ENCODE measurements at places on chromosomes 3 and 15.

DNA sequence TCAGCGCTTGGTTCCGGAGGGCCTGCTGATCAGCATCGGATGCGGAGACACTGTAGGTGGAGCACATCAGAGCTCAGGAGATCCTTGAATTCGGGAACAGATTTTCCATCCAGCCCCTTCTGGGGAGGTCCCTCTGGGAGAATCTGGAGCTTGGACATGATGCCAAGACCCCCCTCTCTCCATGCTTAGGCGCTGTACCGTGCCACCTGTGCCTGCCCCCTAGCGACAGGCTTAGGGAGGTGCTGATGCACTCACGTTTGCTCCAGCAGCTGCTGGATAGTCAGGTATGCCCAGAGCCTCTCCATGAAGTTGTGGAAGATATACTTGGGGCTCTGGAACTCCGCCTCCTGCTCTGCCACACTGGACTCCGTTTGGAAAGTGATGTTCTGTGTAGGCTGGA is 9.7 kb downstream of the ITIH4 start:
- DNase-seq = no peak

DNA sequence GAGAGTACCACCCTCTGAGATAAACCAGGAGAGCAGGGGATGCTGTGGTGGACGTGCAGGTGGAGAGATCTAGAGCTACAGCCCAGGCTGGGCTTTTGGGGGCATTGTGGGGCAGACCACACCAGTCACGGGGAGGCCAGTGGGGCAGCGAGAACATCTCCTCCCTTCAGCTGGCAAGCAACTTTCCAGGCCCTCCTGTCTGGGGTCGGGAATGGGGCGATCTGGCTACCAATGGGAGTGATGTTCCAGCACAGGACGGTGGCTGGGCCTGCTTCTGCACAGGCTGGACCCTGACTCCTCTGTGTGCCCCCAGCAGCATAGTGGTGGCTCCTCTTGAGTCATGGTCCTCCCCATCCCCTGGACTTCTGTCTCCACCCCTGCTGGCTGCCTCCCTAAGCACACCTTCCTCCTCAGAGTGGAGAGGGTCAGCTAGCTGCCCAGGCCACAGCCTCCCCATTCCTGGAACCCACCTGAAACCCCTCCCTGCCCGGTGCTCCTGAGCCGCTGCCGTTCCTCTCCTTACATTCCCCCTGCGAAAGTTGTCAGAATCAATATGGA is 16.1 kb downstream of the IRAK2 start:
- no peak for DNase-seq

- no peak for DNase-seq
Measured at GRCh38 chr15:70048578-70049514, 48.9 kb downstream of the TLE3 start.

DNA sequence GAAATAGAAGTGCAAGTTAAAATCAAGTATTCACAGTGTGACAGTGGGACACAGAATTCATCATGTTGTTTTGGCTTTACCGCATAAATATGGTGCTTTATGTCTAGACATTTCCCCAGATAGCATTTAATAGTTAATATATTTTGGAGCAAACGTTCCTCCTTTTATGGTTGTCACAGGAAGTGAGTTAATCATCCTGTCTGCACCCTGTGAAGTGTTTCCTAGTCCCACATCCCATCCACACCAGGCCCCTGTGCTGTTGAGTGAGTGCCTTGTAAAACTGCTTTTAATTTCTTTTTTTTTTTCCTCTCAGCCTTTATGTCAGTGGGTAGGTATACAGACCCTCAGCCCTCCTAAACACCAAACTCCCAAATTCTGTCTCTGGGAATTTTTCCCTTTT is 393.7 kb downstream of the FEZF2 start:
- DNase-seq = no peak

DNA sequence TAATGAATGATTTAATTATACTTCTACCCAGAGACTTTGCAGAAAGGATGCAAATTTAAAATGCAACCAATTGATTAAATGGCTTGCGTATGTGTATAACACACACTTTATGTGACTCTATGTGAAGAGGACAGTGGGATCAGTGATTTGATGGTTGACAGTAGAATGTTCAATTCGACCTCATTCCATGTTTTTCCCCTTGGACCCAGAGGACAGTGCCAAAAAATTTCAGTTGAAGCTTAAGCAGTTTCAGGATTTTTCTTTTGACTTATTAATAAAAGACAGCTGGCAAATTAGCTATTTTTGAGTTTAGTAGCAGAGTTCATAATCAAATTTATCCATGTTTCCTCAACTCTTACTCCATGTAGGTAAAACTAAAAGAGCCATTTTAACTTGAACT is 742.4 kb upstream of the NR2F2 start:
- no peak for DNase-seq

GRCh38 chr15:53447742-53448141 is 311.7 kb downstream of the WDR72 start:
- DNase-seq = no peak

GRCh38 chr3:197811343-197811742 is 20.3 kb downstream of the LRCH3 start:
- DNase-seq = no peak

DNA sequence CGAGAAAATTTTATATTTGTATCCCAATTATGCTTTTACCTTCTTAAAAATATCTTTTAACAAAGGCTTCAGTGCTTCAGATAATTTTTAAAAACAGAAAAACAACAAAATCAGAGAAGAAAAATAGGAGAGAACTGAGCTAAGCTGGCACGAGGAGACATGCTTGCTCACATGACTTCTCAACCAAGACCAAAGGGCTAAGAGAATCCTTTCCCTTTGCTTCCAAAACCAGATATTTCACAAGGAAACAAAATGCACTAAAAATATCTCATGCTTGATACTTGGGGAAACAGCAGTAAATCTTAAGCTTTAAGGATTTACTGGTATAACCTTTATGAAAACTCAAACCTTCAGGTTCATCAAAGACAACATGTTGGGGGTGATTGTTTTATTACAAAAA is 58.4 kb downstream of the CAPN7 start:
- DNase-seq = no peak

GRCh38 chr3:23438657-23439056 is 235.5 kb downstream of the UBE2E2 start:
- no peak for DNase-seq

DNA sequence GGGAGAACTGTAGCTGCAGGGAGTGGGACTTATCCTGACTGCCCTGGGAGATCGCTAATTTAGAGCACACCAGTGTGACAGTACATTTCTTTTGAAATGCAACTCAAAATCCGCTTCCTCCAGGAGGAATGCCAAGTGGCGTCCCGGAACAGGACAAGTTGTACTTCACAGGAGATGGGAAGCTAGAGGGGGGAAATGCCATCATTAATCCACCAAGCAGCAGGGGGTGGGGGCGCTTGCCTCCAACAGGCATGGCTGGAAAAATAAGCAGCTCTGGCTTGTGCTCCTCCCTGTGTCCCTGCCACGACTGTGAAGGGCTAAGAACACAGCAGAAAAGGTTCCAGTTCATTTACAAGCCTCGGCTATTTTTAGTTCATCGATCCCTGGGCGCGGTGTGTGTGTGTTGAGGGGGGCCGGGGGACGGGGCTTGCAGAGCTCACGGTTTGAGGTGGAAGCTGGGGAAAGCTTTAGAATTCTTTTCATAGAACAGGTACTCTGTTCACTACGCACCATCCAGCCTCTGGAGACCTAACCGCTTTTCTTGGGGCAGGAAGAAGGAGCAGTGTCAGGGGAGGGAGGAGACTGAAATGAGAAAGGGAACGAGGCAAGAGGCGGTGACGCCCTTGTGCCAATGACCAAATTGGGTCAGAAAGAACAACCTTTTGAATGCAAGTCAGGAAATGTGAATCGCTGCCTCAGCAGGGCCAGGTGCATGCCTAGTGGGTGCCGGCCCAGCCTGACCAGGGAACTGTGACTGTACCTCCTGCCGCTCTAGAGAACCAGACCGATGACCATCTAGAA is 51.8 kb upstream of the DGKG start:
- DNase-seq = no peak

- no peak for DNase-seq
Measured at GRCh38 chr3:45654397-45654944, 34.7 kb upstream of the SACM1L start.

GRCh38 chr3:184815046-184815930 is 3.3 kb downstream of the VPS8 start:
- DNase-seq = peak; percentile 72
